ENCODE measurements at places on chromosomes 13 and 19.

DNA sequence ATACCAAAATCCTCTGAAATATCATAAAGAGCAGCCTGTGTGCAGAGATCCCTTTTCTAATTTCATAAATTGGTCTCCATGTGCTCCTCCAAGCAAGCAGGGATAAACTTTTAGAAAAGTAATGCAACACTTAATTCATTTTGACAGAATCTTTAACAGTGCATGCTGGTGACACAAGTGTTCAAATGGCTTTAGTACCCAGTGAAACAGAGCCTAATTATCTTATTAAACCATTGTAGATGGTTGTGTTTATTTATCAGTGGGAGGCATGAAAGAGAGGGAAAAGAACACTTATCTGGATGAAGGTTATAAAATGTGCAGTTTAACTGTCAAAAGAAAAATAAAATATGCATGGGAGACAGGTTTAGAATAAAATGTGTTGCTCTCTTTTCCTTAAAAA is 945.0 kb upstream of the PCDH20 start:
- no peak for DNase-seq

- DNase-seq = no peak
Measured at GRCh38 chr13:50794226-50794625, 49.3 kb downstream of the DLEU7 start.

GRCh38 chr19:18167011-18167410 is 6.6 kb upstream of the IFI30 start:
- no peak for DNase-seq

- DNase-seq = peak; percentile 95
Measured at GRCh38 chr19:48738557-48739403, 1.6 kb downstream of the RASIP1 start.

DNA sequence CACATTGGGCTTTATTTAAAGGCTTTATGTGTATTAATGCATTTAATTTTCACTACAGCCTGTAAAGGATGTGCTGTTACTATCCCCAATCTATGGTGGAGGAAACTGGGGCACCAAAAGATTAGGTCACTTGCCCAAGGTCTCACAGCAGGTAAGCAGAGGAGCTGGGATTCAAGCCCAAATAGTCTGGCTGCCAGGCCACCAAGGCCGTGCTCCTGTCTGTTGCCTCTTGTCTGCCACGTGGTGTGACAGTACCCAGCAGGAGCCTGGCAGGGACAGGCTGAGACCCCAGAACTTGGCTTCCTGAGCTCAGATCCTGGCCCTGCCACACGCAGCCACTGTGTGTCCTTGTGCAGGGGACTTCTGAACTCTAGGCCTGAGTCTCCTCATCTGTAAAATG is 4.5 kb downstream of the NTN5 start:
- DNase-seq = no peak
